Lung microvascular endothelial cell (primary cell): ENCODE measurements at places on chromosomes 1 and 21. TPM values are rescaled to one million over a fixed set of nuclear protein-coding genes. Genes with fewer than 3 reads are reported as not detected.

The TAF1A gene
- 2.0 and 2.4 TPM in 2 replicates for total RNA-seq

The PTGER3 gene
- total RNA-seq, result under 0.01 TPM in 2 replicates

The GJB3 gene
- total RNA-seq, result not detected in 2 replicates

The PRAMEF11 gene
- not detected in 2 replicates for total RNA-seq

The MFAP2 gene
- total RNA-seq, result 15.9 and 25.6 TPM in 2 replicates

The GNG12 gene
- 149 and 229 TPM in 2 replicates for total RNA-seq

The PRKAA2 gene
- 1.7 and 4.0 TPM in 2 replicates for total RNA-seq

The OR10J5 gene
- total RNA-seq, result not detected in 2 replicates

The KRTAP10-11 gene
- total RNA-seq, result not detected in 2 replicates

The NBPF6 gene
- not detected in 2 replicates for total RNA-seq

The HAO2 gene
- not detected in 2 replicates for total RNA-seq

The RHCE gene
- total RNA-seq, result 0.60 and 1.3 TPM in 2 replicates

The AHCYL1 gene
- 32.7 and 36.1 TPM in 2 replicates for total RNA-seq

The EXTL1 gene
- total RNA-seq, result under 0.01 TPM in 2 replicates

The POLR3C gene
- total RNA-seq, result 19.4 and 19.8 TPM in 2 replicates

The PRPF38B gene
- 5.9 and 9.9 TPM in 2 replicates for total RNA-seq

The MPZ gene
- total RNA-seq, result 0.60 and 1.3 TPM in 2 replicates

The NLRP3 gene
- under 0.01 TPM in 2 replicates for total RNA-seq

The C1orf185 gene
- not detected in 2 replicates for total RNA-seq

The ANKRD45 gene
- not detected in 2 replicates for total RNA-seq

The PKLR gene
- total RNA-seq, result under 0.01 TPM in 1 of 2 replicates, not detected in the other

The KCND3 gene
- 0.20 and 0.44 TPM in 2 replicates for total RNA-seq

The CNR2 gene
- total RNA-seq, result not detected in 2 replicates

The C8A gene
- not detected in 2 replicates for total RNA-seq

The AVPR1B gene
- not detected in 2 replicates for total RNA-seq

The KMO gene
- total RNA-seq, result not detected in 2 replicates

The CDK11B gene
- total RNA-seq, result 4.6 and 5.8 TPM in 2 replicates

The COL8A2 gene
- 0.44 and 1.6 TPM in 2 replicates for total RNA-seq

The CYP4B1 gene
- not detected in 2 replicates for total RNA-seq

The RBP7 gene
- 0.22 TPM in 1 of 2 replicates, not detected in the other for total RNA-seq

The CELA2A gene
- total RNA-seq, result not detected in 2 replicates

The CSF3R gene
- total RNA-seq, result not detected in 2 replicates

The LAMC2 gene
- total RNA-seq, result 1.1 and 3.0 TPM in 2 replicates

The SYNC gene
- 11.3 and 13.9 TPM in 2 replicates for total RNA-seq

The CENPS gene
- total RNA-seq, result 5.2 and 6.3 TPM in 2 replicates

The KRTAP10-3 gene
- total RNA-seq, result not detected in 2 replicates

The FCRL1 gene
- not detected in 2 replicates for total RNA-seq

The RPL5 gene
- total RNA-seq, result 1,042 and 1,239 TPM in 2 replicates

The FLG2 gene
- total RNA-seq, result not detected in 2 replicates
